ENCODE measurements at places on chromosomes 7 and 10.

DNA sequence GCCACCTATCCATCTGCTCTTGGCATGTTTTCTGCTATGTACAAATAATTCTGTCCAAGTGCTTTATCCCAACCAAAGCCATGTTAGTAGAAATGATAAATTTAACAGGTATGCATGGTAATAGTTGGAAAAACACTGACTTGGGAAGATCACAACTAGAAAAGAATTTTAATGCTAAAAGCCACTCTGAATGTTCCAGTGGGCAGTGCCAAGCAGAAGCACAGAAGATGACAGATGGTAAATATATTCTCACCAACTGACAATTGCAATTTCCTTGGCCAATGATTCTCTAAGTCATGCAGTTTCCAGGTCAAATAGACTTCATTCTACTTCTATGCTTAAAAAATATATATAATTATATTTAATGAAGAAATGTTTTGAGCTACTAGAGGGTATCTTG lies 83.6 kb upstream of the SEMA3C start:
- peak; percentile 57 for DNase-seq

DNA sequence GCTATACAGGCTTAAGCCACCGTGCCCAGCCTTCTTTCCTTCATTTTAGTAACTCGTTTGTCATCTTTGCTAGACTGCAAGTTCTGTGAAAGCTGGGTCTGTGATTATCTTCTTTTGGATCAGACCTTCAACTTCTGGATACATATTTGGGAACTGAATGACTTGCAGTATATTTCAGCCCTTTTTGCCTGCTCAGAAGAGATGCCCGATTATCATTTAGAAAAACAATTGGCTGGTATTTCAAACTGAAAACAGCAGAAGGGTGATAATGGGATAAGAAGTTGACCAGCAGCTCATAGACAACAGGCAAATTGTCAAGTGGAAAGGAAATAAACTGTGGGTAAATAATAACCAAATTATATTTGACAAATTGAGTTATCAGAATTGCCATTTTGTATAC lies 14.6 kb downstream of the RSBN1L start:
- no peak for DNase-seq

DNA sequence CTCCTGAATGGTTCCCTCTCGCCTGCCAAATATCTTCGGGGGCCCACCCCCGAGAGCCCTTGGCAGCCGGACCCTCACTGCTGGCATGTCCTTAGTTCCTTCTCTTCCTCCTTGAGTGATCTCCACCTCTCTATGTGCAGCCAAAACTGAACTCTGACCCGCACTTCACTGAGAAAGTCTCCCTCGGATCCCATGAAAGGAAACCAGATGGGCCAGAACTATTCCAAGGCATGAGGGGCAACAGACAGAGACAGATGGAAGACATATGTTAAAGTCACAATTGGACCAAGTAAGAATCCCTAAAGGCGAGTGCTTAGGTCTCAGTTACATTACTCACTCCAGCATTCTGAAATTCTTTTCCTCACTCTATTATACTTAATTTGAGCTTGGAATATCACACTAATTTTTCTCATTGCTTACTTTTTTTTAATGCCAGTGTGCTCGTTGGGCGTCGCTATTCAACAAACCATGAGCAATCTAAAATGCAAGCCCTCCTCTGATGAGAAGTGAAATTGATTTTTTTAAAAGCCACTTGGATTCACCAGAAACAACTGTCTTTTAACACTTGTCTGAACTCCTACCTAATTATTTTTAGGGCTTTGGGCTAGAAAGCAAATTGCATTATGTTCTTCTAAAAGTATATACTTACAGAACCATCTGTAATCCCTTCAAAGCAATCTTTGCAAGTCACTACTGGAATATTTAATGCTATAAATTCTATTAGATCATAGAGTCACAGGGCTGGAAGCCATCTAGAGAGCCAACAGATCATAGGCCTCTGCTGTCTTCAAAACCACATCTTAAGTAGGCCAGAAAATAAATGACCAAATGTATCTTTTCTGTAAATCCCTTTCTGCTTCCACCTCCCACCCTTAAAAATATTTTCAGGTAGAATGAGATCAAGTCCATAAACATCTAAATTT lies 43.3 kb upstream of the EZH2 start:
- no peak for DNase-seq

DNA sequence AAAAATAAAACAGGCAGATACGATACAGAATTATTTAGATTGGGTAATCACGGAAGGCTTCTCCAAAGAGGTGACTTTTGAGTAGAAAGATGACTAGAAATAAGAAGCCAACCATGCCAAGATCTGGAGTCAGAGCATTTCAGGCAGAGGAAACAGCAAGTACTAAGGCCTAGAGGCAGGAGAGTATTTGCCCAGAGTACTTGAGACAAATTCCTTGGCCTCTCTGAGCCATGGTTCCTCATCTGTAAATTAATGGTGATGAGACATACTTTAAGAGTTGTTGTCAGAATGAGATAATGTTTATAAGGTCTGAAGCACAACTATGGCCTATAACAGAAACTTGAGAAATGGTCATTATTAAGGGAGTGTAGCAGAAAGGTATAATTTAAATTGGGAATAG lies 15.8 kb upstream of the GPR37 start:
- no peak for DNase-seq

- DNase-seq = no peak
Observed at GRCh38 chr7:129969881-129970446, 17.2 kb upstream of the UBE2H start.

GRCh38 chr10:101840741-101841453 lies 2.7 kb downstream of the KCNIP2 start:
- peak; percentile 46 for DNase-seq

DNA sequence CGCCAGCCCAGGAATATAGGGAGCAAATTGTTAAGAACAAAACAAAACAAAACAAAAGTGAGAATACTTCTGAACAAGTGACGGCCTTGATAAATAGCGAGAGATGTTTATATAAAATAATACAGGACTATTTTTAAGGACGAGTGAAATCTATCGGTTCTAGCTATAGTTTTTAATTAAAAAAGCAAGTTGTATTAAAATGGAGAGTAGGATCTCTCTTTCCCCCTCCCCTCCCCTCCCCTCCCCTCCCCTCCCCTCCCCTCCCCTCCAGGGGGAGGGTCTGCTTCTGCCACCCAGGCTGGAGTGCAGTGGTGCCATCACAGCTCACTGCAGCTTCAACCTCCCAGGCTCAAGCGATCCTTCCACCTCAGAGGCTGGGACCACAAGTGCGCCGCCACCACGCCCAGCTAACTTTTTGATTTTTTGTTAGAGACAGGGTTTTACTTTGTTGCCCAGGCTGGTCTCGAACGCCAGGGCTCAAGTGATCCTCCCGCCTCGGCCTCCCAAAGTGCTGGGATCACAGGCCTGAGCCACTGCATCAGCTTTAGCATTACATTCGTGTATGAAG lies 440 bp upstream of the TCAF1 start:
- DNase-seq = no peak

- no peak for DNase-seq
Observed at GRCh38 chr10:132509506-132510173, 27.9 kb upstream of the INPP5A start.

- DNase-seq = no peak
Observed at GRCh38 chr10:131689016-131689415, 211.8 kb upstream of the PPP2R2D start.

- no peak for DNase-seq
Observed at GRCh38 chr10:51314481-51314880, 240.2 kb downstream of the PRKG1 start.
